ENCODE measurements at places on chromosomes 1 and 21.

- DNase-seq = no peak
Measured at GRCh38 chr1:238608144-238608543, 717.4 kb upstream of the ZP4 start.

DNA sequence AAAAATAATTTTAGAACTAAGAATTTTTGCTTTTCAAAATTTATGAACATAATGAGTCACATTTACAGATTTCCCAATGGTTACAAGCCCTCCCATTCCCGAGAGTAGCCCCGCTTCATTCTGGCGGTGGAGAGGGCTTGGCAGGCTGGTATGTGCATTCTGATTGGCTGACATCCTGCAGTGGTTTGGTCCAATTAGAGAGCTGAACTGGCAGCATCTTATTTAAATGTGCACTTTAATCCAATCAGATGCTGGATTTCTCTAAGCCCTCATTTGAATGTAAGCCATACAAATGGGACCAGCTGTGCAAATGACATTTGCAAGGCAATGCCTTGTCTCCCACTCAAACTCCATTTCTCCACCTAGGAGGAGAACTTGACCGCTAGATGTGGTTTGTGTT, 18.0 kb upstream of the TRIM17 start:
- no peak for DNase-seq

DNA sequence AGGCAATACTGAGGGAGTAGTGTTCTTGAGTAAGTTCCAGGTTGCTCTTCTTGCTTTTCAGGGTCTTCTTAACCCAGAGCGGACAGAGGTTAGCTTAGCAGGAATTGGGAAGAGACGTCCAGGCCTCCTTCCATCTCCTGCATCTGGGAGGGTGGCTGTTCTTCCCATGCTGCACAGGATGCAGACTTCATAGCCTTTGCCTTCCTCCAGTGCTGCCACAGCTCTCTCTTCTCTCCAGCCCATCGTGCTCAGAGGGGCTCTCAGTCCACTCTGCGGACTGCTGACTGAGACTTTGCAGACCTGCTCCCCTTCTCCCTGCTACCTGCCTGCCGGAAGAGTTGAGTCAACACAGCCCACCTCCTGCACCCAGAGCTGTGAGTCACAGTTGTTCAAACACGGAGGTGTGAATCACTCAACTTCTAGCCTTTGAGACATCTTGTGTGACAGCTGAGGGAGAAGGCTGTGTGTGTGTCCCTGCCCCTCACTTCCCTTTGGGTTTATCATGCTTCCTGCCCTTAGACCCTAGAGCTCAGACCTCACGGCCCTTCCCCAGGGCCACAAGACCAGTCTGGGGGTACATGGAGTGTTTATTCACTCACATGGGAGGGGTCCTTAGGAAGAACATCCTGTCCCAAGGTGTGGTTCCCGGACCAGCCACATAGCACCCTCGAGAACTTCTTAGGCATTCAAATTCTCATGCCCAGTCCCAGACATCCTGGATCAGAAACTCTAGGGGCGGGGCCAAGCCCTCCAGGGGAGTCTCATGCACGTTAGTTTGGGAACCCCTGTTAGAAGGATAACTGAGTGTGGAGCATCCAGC, 158.3 kb upstream of the CACNA1E start:
- DNase-seq = no peak

- no peak for DNase-seq
Measured at GRCh38 chr1:218473522-218473921, 128.4 kb downstream of the TGFB2 start.

DNA sequence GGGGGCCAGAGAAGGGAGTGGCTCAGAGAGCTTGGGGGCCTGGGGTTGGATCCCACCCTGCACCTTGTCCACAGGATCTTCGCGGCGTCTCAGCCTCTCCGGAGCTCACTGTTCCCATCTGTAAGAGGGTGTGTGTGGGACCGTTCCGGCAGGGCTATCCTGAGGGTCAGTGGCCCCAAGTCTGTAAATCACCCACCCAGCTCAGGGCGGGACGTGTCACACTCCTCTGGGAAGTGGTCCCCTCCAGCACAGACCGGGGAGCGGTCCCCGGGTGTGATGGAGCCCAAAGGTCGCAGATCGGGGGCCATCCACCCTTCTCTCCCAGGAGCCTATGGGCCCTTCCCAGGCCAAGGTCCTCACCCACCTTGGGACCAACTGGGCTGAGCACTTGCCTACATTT, 40.0 kb downstream of the KCNAB2 start:
- DNase-seq = no peak

DNA sequence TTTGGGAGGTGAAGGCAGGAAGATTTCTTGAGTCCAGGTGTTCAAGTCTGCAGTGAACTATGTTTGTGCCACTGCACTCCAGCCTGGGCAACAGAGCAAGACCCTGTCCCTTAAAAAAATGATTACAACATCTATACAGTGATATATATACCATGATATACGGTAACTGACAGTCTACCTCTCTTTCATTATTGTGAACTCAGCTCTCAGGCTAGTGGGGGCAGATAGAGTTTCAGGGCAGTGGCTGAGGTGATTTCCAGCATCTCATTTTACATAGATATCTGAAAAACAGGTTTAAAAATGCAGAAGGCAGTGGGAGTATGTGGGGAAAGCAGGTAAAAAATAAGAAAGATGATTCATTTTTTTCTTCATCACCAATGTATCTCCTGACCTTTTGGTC, 8.1 kb upstream of the NTNG1 start:
- no peak for DNase-seq

DNA sequence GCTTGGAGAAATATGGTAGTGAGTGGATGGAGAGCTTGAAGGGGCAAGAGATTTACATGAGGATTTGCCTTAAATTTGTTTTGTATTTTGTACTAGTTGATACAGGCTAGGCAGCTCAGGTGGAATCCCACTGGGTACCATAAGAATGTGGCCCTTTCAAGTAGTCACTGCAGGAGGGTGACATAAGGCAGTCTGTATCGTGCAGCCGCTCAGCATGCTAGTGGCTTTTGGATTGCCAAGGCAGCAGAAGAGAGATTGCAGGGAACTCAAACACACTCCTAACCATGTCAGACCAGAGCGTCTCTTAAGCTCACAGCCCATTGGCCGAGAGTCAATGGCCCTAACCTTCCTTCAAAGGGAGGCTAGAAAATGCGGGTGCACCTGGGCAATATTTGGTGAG, 420.0 kb downstream of the ADGRL2 start:
- no peak for DNase-seq

DNA sequence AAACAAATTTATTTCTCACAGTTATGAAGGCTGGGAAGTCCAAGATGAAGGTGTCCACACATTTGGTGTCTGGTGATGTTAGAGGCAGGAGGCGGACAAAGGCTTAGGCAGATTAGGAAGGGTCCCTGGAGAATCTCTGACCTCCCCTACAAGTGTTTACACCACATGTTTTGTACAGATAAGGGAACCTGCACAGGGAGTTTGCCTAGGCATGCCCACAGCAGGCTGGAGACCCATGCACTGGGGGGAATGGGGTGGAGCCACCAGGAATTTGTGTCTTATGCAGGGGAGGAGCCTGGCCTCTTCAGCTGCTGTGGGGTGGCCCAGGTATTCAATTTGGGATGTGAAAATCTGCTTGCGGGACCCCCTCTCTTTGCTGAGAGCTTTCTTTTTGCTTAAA, 131.3 kb downstream of the PATJ start:
- no peak for DNase-seq

DNA sequence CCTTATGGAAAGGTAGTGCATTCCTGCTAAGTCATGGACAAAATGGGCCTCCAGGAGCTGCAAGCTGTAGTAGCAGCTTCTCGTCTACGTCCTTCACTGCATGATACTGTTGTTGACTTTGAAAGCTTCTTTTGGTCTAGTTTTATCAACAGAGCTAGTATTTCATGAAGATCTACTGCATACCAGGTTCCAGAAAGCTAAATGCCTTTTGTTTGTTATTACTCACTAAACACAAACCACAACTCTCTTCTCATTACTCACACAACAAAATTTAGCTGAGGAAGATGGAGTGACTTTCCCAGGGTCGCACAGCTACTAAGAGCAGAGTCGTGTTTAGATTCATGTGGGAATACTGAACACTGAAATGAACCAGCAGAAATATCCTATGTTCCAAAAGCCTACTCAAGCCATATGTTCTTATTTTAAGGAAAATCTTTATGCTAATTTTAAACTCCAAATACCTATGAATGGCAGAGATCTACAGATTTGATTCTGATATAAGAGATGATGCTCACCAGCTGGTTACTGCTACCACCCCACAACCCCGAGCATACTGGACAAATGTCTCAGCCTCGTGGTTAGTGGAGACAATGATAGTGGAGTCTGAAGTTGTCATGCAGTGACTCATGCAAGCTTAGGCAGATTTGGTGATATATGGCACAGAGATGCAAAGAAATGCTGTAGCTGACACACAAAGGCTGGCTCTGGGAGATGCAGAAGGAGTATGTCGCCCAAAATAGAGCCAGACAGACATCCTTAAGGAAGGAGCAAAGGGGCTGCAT, 20.6 kb downstream of the PGBD2 start:
- no peak for DNase-seq
